Ascending aorta (tissue), 2 donors: ENCODE measurements at places on chromosomes 16 and 17.

DNA sequence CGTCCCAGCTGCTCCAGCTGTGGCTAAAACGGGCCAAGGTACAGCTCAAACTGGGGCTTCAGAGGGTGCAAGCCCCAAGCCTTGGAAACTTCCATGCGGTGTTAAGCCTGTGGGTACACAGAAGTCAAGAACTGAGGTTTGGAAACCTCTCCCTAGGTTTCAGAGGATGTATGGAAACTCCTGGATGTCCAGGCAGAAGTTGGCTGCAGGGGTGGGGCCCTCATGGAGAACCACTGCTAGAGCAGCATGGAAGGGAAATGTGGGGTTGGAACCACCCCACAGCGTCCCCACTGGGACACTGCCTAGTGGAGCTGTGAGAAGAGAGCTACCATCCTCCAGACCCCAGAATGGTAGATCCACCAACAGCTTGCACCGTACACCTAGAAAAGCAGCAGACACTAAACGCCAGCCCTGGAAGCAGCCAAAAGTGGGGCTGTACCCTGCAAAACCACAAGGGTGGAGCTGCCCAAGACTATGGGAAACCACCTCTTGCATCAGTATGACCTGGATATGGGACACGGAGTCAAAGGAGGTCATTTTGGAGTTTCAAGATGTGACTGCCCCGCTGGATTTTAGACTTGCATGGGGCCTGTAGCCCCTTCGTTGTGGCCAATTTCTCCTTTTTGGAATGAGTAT, 2.2 kb downstream of the SDR42E1 start:
- no peaks in the 10 kb centered on the region for H3K27me3 ChIP-seq
- H3K4me1 ChIP-seq, result no peaks in the 10 kb centered on the region
- no peak for DNase-seq

- no peaks in the 10 kb centered on the region for H3K36me3 ChIP-seq
- no peaks in the 10 kb centered on the region for H3K4me1 ChIP-seq
- no peak overlapping the region for H3K27ac ChIP-seq
Measured at GRCh38 chr17:17987901-17988300, 15.2 kb downstream of the DRC3 start.

GRCh38 chr17:59405944-59406705, 74.7 kb downstream of the YPEL2 start:
- peaks cover 17% of the 10 kb centered on the region for H3K36me3 ChIP-seq
- H3K4me3 ChIP-seq, result no peak overlapping the region
- DNase-seq, result no peak
- peak overlapping the region; percentile 59 for H3K27ac ChIP-seq
- no peaks in the 10 kb centered on the region for H3K27me3 ChIP-seq

- no peak for DNase-seq
- no peaks in the 10 kb centered on the region for H3K27me3 ChIP-seq
- H3K4me3 ChIP-seq, result no peak overlapping the region
- no peaks in the 10 kb centered on the region for H3K4me1 ChIP-seq
- H3K36me3 ChIP-seq, result peaks cover 38% of the 10 kb centered on the region
Measured at GRCh38 chr16:11687601-11688519, 19.6 kb downstream of the SNN start.

- no peaks in the 10 kb centered on the region for H3K27me3 ChIP-seq
- no peak for DNase-seq
- H3K36me3 ChIP-seq, result peaks cover 33% of the 10 kb centered on the region
- H3K4me1 ChIP-seq, result peaks cover 18% of the 10 kb centered on the region
- H3K4me3 ChIP-seq, result no peak overlapping the region
- H3K27ac ChIP-seq, result no peak overlapping the region
Measured at GRCh38 chr17:81572563-81573168, 20.5 kb upstream of the FAAP100 start.

DNA sequence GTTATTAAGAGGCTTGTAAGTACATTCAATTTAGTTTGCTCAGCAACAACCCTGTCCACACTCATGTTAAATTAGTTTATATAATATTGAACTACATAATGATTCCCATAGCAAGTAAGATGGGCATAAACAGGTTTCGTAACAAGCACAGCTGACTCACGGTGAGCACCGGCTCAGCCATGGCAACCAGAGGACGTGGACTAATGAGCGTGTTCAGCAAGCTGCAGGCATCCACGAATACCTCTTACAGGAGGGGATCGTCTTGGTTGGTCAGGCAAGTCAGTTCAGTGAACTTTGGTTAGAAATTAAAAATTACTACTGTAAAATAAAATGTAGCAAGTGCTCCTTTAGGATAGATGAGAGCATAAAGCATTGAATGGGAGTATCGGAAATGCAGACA, 58.4 kb downstream of the ELAC2 start:
- no peak overlapping the region for H3K27ac ChIP-seq
- no peaks in the 10 kb centered on the region for H3K27me3 ChIP-seq
- no peaks in the 10 kb centered on the region for H3K4me1 ChIP-seq
- H3K36me3 ChIP-seq, result peaks cover 45% of the 10 kb centered on the region
- H3K4me3 ChIP-seq, result no peak overlapping the region

- peak; percentile 60 for DNase-seq
- H3K36me3 ChIP-seq, result no peaks in the 10 kb centered on the region
- H3K4me1 ChIP-seq, result peaks cover 18% of the 10 kb centered on the region
- H3K27me3 ChIP-seq, result no peaks in the 10 kb centered on the region
- no peak overlapping the region for H3K4me3 ChIP-seq
- no peak overlapping the region for H3K27ac ChIP-seq
Measured at GRCh38 chr16:66490774-66491715, 58.9 kb downstream of the TK2 start.

DNA sequence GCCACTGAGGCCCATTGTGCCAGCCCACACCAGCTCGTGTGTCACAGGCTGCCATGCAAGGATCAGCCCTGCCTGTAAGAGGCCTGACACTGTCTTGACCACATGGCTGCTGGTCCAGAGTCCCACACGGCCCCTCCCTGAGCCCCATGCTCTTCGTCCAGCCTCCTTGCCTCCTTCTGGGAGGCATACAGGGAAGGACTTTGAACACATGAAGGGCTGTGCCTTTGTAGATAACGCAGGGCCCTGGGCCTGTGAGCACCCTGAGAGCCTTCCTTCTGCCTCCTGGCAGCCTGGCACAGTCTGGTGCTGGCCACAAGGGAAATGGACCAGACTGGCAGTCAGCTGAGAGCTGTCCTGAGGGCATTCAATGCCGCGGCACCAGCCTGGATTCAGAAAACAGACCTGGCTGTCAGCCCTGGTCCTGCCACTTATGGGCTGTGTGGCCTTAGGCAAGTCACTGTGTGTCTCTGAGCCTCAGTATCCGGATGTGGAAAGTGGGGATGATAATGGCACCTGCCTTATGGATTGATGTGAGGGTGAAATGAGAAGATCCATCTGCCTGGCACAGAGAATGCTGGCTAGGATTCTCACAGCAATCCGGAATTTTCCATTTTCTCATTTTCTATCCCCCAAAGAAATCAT, 19.2 kb upstream of the SPNS2 start:
- no peaks in the 10 kb centered on the region for H3K4me1 ChIP-seq
- H3K27me3 ChIP-seq, result no peaks in the 10 kb centered on the region
- no peak for DNase-seq
- no peak overlapping the region for H3K4me3 ChIP-seq
